ENCODE measurements at places on chromosomes 12 and 14.

GRCh38 chr14:20617138-20618003 lies 24.1 kb downstream of the OR6S1 start:
- no peak for DNase-seq

DNA sequence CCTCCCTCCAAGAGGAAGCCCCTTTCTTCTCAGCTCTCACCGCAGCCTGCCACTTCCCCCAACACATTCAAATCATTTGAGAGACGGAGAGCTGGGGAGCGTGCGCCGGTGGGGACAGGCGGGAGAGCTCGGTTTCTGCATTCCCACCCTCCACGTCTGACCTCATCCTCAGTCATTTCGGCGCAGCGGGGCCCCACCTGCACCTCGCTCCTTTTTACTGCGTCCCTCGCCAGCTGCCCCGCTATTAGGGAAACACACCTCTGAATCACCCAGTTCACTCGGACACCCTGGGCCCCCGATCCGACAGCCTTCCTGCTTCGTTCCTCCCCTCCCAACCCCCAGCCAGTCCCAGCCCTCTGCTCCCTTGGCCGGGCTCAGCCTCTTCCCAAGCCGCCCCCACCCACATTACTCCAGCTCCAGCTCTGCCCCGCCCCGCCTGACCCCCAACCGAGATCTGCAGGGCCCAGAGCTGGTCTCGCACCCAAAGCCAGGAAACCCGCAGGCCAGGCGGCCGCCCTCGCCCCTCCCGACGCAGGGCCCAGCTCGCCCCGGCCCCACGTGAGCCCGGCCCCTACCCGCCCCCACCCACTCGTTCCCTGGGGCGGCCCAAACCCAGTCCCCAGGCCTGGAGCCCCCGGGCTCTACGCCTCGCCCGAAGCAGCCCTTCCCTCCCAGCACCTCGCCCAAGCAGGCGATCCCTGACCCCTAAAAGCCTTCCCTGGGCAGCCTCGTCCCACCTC lies 783 bp downstream of the CORO1C start:
- DNase-seq: peak; percentile 79

GRCh38 chr12:5746917-5747316 lies 198.1 kb downstream of the ANO2 start:
- no peak for DNase-seq

DNA sequence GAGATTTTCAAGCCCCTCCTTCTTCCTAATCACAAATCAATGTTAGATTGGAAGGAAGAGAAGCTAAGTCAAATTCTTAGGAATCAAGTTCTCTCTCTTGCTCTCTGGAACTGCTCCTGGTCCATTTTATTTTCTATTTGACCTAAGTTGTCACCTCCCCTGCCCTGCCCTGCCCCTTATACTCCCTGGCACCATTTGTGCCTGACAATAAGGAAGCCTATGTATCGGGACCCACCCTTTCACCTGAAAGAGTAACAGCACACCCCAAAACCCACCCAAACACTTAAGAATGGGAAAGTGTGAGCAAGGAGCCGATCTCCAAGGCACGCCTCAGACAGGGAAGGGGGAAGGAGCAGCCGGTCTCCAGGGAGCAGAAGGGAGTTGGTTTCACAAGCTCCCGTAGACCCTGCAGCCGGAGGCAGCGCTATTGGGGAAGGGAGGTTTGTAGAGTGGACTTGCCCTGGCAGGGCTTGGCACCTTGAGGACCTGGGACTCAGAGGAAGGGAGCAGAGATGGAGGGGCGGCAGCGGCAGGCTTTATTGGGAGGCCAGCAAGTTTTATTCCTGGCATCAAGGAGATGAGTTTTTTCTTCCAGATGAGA lies 1.6 kb downstream of the LRRC74A start:
- no peak for DNase-seq

- peak; percentile 44 for DNase-seq
Observed at GRCh38 chr12:94704452-94705306, 54.3 kb upstream of the TMCC3 start.

- DNase-seq: no peak
Observed at GRCh38 chr12:124512667-124513296, 54.6 kb downstream of the NCOR2 start.

DNA sequence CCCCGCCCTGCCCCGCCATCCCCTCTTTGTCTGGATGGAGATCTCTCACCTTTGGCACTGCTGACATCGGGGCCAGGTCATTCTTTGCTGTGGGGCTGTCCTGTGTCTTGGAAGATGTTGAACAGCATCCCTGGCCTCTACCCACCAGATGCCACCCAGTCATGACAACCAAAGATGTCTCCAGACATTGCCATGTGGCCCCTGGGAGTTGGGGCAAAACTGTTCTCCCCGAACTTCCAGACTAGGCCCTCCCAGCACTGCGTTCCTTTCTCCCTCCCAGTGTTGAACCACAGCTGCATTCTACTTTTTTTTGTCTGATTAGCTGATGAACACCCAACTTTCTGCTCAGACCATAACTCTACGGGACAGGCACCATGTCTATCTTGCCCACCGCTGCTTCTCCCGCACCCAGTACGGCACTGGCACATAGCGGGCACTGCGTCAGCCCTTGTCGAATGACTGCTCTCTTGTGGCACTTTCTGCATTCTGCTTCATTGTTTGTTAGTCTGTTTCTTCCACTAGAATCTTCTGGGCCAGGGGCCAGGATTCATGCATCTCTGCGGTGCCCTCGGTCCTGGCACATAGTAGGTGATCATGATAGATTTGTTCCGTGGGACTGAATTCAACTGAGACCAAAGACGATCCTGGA lies 13.1 kb upstream of the MYL2 start:
- no peak for DNase-seq
